ENCODE measurements at places on chromosomes 1 and 21.

DNA sequence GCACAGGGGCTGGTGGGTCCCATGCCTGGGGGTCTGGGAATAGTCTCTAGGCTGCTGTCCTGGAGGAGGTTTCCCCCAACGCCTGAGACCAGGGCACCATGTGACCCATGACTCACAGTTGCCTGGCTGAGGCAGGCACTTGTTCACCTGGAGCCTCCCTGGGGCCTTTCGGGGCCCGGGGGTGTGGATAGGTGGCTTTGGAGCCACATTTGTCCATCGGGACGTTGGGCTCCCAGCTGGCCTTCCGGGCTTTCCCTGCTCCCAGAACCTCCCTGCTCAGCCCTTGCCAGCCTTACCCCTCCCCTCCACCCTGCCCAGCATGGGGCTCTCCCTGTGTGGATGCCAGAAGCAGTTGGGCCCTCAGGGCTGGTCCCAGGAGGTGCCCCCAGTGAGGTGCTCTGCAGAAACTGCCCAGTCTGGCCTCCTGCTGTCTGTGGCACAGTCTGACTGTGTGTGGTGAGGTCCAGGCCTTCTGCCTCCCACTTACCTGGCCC, 14.2 kb downstream of the COL6A1 start:
- DNase-seq: no peak

DNA sequence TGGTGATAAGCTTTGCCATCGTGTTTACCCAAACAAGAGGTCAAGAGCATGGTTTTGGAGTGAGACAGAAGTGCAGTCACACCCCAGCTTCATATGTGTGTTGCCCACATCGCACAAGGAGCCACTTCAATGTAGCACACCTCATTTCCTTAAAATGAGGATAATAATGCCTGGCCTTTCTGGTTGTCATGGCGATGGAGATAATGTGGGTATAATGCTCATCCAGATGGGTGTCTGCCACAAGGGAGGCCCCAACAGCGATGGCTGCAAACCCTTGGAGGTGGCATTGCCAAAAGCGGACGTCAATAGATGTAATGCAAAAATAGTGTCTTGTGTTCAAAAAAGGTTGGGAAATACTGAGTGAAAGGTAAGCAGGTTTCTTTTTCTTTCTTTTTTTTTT, 83.1 kb upstream of the AJAP1 start:
- DNase-seq: no peak

DNA sequence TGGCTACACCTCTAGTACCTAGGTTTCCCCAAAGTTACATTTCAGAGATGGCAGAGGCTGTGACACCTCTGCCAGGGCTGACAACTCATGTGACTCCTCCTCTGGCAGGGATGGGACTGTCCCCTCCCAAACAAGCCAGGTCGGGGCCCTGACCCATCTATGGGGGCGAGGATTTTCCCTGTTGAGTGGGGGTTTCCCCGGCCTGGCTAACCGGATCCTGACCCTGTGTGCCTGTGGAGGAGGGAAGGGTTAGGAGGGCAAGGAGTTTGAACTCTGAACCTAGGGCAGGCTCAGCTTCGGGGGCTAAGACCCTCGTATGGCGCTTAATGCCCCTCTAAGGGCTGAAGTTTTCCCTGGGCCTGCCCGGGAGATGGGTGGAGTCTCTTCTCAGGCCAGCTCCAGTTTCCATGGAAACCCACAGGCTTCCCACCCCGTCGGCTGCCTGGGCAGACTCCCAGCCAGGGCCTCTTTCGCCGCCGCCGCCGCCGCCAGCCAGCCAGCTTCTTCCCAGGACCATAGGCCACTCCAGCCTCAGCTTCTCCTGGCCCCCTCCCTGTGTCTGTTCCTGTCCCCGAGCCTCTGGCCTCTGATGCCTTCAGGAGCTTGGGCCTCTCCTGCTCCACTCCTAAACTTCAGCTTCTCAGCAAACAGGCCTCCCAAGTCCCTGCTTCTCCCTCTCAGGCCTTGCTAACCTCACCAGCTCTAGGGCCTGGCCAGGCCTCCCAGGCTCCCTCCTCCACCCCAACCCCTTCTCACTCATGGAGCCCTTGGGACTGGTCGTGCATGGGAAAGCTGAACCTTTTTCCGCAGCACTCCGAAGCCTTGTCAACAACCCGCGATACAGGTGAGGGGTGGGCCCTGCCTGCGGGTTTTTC, at the start of gene BTBD19:
BTBD19 (plus strand) TSS at position 461 of the 875 bp plus-strand sequence; CDS start at position 759, 298 bp downstream.
- peak; percentile 76 for DNase-seq

GRCh38 chr1:225378880-225379279, 49.0 kb downstream of the LBR start:
- peak; percentile 83 for DNase-seq

- DNase-seq: no peak
Observed at GRCh38 chr1:76086597-76086996, 12.1 kb downstream of the ST6GALNAC3 start.

DNA sequence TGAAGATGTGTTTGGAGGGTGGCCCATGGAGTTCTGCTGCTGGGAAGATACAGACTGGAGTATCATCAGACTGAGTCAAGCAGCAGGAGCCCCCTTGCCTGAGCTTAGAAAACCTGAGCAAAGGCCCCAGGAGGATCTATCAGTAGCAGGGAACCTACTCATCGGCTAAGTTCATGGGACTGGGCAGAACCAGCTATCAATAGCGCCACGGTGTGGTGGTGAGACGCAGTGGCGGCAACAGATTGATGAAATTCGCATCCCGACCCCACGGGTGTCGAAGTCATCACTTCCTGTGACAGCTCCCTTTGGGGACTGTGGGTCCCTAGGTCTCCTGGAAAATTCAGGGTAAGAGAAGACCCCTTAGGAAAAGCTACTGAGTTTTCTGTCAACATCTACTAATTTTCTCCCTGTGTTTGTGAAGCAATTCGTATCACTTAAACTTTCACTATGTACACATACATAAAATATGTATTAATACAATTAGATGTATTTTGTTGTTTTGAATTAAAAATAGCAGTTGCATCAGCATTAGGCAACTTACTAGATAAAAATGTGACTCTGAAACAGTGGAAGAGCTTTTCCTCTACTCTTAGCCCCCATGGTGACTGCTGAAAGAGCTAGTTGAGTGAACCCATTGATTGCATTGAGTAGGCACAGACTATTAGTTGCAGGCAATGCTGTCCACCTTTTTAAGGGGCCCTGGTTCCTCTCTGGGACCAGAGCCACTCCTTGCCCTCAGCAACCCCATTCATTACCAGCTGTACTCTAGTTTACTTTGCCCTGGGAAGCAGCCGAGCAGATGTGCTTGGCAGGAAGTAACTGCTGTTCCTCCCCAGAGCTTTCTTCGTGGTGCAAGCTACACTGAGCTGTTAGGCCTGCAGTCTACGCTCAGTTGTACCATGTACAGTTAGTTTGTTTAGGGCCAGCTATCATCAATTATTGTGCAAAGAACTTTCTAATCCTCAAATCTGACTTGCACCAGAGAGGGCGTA, 7.3 kb upstream of the CACNA1S start:
- DNase-seq: no peak

DNA sequence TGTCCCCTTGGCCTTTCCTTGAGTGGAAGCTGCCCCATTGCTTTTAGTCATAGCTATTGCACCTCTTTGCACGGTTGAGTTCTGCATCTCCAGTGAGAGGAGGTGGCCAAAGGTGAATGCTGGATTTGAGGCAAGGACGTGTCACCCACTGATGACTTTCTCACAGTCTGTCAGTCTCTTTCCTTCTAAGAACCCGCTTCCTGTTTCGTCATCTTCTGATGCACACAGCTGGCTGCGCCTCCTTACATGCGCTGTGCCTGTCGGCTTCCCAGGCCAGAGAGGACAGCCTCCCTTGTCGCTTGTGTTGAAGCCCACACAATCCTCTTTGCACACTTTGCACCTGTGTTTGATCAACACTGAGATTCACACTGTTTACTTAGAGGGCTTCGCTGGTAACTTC, 41.8 kb upstream of the PWP2 start:
- peak; percentile 36 for DNase-seq
